ENCODE measurements at places on chromosomes 3 and 15.

- no peak for DNase-seq
These were observed 117.1 kb downstream of the MINAR1 start for GRCh38 chr15:79549196-79549595.

DNA sequence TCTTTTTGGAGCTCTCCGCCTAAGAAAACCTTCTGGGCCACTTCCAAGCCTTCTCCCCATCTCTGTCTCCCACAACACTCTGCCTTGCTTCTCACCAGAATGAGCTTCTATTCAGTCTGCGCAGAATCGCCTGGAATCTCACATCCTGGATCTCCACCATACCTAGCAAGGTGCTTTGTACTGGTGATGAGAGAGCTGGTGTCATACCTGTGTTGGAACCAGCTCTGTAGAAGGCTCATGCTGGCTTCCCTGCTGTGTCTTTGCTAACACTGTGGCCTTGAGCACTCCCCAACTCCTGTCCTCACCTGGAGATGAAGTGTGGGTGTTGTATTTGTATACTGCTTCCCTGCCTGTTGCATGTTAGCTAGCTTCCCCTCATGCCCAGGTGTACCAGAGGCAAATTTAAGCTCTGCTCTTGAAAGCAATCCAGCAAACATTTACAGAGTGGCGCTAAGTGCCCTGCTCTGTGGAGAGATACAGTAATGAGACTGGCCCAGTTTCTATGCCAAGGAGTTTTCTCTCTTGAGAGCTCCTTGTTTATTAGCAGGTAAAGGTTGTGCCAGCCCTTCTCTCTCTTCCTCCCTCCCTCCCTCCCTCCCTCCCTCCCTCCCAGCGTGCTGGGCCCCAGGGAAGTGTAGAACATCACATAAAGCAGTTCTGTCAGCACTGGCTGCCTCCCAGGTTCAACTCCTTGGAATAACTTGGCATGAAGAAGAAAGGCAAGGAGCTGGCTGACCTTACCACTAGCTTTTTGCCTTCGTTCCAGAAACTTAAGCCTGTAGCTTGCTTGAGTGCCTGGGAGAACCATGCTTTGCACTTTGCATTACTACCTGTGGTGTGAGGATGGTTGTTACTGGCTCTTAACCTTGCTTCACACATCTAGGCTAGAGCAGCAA is 54.9 kb downstream of the TRIM71 start:
- DNase-seq = no peak

DNA sequence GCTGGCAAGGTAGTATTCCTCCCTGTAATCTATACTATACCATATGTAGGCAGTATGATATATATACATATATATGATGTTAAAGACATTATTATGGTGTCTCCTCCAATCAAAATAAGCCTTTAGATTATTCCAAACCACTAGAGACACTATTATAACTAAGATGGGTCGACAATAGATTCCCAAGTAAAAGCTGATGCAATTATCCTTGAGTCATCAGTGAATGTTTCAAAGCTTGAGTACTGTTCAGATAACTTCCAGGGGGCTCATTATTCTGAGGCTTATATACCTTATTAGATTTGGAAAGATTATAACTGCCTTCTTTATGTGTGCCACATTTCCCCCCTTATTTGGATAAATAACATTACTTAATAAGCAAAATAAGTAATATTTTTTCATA is 11.9 kb upstream of the C3orf38 start:
- no peak for DNase-seq

DNA sequence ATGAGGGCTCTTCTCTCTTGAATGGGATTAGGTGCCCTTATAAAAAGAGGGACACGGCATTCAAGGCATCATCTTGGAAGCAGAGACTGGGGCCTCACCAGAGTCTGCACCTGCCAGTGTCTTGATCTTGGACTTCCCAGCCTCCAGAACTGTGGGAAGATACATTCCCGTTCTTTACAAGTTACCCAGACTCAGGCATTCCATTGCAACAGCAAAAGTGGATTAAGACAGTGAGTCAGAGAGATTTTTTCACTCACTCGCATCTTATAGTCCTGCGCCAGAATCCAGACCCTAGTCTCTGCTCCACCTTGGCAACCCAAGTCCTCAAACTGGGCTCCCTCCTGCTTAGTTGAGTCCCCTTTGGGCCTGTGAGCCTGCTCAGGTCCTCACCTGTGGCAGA is 2.7 kb downstream of the LCTL start:
- no peak for DNase-seq

DNA sequence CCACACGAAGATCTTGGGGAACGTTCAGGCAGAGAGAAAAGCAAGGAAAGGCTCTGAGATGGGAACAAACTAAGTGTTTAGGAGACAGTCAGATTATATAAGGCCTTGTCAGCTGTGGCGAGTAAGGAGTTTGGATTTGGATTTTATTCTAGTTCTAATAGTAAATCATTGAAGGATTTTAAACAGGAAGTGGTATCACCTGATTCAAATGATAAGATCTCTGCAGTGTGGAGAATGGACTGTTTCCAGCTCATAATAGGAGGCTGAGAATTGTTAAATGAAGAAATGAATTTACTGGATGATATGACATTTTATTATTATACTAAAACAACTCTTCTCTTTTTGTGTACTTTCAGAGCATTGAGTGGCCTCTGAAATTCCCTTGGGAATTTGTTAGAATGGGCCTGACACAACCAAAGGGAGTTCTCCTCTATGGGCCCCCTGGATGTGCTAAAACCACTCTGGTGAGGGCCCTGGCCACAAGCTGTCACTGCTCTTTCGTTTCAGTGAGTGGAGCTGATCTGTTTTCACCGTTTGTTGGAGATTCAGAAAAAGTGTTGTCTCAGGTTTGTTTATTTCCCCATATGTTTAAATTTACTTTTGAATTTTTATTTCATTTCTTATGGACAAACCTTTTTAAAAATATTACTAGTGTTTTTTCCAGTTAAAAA is 36.0 kb upstream of the GATM start:
- DNase-seq = no peak

DNA sequence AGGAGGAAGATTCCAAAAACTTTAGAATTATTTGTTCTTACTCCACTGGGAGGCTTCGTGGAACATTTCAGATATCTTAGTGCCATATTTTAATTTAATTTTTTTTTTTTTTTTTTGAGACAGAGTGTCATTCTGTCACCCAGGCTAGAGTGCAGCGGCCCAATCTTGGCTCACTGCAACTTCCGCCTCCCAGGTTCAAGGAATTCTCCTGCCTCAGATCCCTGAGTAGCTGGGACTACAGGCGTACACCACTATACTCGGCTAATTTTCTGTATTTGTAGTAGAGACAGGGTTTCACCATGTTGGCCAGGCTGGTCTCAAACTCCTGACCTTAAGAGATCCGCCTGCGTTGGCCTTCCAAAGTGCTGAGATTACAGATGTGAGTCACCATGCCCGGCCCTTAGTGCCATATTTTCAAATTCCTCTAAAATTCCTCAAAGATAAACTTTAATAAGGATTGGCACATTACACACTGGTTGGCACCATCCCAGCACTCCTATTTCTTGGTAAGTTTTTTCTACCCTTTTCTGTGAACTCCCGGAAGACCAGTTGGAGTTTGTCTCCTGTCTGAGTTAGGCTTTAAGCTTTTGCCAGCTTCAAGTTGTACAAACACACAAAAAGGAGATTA is 693.7 kb downstream of the MCTP2 start:
- no peak for DNase-seq

GRCh38 chr15:85289677-85290365 is 90.6 kb upstream of the AKAP13 start:
- no peak for DNase-seq

GRCh38 chr15:78951841-78952238 is 7.0 kb upstream of the CTSH start:
- no peak for DNase-seq

GRCh38 chr3:112101916-112102315 is 15.7 kb downstream of the C3orf52 start:
- DNase-seq = no peak

GRCh38 chr3:132554437-132554836 is 42.6 kb upstream of the ACKR4 start:
- DNase-seq = no peak

GRCh38 chr3:67349551-67350174 is 304.7 kb downstream of the SUCLG2 start:
- DNase-seq = no peak

Data from activated CD4-positive, alpha-beta T cell treated with anti-CD3 and anti-CD28 coated beads for 4 hours (primary cell).